ENCODE measurements at places on chromosomes 7 and 10.

DNA sequence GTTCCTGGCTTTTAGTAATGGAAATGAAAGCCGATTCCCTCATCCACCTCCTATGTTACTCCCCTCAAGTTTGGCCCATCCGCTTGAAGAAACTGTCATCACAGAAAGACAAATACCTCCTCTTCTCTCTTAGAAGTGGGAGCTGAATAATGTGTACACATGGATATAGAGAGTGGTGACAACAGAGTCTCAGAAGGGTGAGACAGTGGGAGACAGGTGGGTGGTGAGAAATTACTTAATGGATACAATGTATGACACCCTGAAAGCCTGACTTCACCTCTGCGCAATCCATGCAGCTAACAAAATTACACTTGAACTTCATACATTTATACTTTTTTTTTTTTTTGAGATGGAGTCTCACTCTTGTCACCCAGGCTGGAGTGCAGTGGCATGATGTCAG is 217.5 kb downstream of the SKIDA1 start:
- DNase-seq, result no peak

- no peak for DNase-seq
These were observed 35.5 kb downstream of the LRMDA start for GRCh38 chr10:75466886-75467285.

DNA sequence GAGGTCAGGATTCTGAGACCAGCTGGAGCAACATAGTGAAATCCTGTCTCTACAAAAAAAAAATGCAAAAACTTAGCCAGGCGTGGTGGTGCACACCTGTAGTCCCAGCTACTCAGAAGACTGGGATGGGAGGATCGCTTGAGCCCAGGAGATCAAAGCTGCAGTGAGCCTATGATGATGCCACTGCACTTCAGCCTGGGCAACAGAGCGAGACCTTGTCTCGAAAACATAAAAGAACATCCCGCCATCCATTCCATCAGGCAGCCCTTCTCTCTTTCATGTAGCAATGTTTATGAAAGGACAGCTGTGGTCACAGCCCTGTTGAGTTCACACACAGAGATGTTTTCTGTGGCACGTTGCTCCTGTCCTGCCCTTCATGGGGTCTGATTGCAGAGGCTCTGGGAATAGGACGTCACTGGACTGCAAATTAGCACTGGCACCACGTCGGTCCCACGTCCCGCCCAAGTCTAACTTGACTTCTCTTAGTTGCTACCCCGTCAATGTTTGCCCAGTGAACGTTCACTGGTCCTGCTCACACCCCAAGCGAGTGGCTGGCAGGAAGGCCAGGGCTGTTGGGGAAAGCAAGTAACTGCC is 64.5 kb upstream of the MYL10 start:
- no peak for DNase-seq

DNA sequence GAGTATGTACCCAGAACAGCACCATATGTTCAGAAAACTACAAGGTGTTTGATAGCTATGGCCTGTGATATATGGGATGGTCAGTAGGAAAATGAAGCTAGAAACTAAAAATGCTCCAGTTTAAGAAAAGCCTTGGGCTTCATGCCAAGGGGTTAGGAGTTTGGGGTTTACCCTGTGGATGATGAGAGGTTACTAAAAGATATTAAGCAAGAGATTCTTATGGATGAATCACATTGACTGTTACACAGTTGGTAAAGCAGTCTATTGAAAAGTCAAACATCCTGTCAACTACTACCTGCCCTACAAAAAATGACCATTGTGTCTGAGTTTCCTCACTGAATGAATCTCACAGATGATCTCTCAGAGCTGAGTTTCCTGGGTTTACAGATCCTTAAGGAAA is 166.2 kb upstream of the INHBA start:
- no peak for DNase-seq

DNA sequence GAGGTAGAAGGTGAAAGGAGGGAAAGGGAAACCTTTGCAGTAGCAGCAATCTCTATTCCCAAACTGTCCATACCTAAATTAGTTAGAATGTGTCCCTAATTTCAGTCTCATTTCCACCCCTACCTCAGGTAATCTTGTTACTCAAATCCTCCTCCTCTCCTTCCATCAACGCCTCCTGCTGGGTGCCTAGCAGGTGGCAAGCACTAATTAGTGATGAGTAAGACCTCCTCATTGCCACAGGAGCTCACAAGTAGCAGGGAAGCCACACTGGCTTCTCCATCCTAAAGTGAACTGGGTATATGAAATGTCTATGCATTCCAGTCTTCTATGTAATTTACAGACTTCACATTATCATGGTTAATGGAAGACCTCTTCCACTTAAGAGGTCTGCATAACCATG is 25.7 kb upstream of the FAM133B start:
- no peak for DNase-seq

GRCh38 chr7:69349291-69349690 is 249.0 kb upstream of the AUTS2 start:
- DNase-seq, result no peak

Measured in stimulated activated naive CD8-positive, alpha-beta T cell treated with anti-CD3 and anti-CD28 coated beads, Interleukin-15, amount 100 ng/mL, for 72 hours (primary cell).